ENCODE measurements at places on chromosomes 1 and 21. TPM values are rescaled to one million over a fixed set of nuclear protein-coding genes. Genes with fewer than 3 reads are reported as not detected.

GRCh38 chr1:65526049-65526556, 105.6 kb downstream of the LEPR start:
- DNase-seq, result no peak

DNA sequence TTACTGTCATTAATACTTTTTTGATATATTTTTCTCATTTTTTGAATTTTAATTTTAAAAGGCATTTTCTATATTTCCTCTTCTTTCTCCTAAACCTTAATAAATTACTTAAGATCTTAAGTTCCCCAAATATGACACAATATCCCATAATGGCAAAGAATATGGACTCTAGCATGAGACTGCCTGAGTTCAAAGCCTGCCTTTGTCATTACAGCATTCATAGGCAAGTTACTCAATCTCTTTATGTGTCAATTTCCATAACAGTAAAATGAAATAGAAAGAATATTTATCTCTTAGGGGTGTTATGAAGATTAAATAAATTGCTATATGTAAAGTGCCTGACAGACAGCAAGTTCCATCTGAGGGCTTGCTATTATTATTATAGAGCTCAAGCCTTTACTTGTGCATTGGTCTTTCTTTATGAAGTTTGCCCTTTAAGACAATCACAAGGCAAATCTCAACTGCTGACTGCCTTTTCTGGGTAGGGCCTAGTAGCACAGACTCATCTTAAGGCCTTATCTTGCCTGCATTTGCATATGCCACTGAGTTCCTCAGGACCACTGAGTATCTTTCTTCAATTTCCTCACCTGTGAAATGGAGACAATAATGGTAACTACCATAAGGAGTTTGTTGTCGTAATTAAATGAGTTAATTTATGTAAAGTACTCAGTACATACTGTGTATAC, 231.0 kb downstream of the NRIP1 start:
- no peak for DNase-seq

GRCh38 chr1:48996311-48996710, 219.6 kb upstream of the BEND5 start:
- DNase-seq, result no peak

- DNase-seq, result no peak
These were observed 79.1 kb upstream of the GPR88 start for GRCh38 chr1:100458661-100459357.

DNA sequence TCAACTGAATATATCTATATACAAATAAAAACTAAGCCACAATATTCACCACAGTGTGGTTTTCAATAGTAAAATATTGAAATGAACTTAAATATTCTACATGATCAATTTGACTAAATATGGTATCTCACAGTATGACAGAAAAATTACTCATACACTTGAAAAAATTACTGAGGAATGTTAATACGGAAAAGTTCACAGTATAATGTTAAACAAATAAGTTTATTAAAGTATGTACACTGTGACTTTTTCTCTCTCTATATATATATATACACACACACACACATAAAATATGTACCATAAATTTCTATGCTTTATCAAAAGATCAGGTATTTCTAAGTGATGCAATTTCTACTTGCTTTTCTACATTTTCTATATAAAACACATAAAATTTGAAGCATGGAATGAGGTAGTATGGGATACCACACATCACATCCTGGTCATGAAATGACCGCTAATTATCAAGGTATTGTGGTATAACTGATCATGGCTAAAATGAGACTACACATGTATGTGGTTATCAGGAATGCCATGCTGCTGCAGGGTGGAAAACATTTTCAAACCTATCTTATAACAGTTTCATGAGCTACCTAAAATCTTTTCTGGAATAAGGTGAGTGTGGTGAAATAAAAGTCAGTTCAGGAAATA, 102.3 kb downstream of the CDC42BPA start:
- DNase-seq, result no peak

DNA sequence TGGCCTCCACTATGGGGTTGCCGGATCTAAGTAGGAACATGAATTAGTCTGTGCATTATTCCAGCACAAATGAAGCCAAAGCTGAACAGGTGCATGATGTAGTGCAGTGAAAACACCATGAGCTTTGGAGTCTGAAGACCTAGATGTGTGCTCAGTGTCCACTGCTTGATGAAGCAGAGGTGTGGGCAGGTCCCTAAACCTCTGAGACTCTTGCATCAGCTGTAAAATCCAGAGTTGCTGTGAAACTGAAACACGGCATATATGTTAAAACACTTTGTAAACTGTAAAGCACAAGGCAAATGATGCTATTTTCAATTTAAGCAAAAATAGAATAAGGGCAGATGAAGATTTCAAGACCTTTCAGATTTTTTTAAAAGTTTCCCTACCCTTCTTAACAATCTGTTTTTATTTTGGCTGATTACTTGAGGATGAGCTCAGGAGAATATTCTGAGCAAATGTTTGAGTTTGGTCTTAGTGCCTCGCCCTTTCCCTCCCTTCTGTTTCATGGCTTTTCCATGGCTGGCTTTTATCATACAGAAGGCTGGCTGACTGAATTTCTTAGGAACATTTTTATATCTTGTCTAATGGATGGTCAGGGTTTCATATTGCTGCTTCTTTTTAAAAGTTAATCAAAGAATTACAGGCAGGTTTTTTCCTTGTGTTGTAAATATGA, 221.8 kb downstream of the NTNG1 start:
- DNase-seq, result no peak

DNA sequence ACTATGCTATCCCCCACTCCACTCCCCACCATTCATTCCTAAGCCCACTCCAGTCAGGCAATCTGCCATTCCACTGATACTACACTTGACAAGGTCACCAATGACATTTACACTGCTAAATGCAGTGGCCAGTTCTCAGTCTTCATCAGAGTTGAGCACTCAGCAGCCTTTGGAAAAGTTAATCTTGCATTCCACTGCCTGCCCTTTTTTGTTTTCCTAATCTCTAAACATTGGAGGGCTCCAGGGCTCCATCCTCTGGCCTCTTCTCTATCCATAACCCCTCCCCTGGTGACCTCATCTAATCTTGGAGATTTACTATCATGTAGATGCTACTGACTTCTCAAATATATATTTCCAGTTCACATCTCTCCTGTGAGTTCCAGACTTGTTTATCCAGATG, 70.9 kb upstream of the S1PR1 start:
- DNase-seq, result no peak

DNA sequence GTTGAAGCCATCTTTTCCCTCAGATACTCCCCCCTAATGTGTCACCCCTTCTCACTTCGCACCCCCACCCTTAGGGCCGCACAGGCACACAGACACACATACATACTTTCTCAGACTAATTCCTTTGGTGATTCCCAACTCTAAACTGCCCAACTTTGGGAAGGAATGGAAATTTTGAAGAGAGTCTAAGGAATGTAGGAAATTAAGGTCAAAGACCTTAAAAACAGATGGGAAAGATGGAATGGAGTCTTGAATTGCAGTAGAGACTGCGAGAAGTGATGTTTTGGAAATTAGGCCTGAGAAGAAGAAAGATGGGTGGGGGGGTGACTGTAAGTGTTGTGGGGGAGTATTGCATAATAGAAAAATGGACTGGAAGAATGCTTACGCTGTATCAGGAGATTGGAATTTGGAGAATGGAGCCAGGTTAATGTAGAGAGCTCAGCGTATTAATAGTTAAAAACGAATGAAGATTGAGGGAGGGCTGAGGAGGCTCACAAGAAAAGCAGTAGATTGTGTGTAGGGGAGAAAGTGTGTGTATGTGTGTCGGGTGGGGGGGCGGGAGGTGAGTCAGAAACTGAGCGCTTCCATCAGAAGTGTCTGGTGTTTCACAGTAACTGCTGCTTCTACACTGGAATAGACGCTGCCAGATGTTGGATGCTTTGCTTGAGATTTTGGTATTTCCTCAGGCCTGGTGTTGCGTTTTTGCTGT, 1.7 kb downstream of the PIP5K1A start:
- no peak for DNase-seq

- DNase-seq, result no peak
These were observed 3.4 kb downstream of the CAPZB start for GRCh38 chr1:19481826-19482398.

DNA sequence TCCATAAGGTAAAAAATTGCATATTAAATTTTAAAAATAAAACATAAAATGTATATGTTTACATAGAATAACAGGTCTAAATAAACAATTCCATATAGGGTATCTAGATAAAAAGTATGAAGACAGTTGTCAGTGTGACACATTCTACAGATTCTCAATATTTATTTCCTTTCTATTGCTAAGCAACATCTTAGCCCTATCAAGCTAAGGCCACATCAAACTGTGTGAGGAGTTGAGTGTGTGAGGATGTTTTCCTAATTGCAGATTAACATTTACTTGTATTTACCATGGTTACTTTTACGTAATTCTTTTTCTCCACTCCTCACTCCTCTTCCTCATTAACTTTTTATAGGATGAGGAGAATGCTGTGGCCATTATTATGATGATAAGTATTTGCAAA, 41.9 kb upstream of the MCOLN3 start:
- no peak for DNase-seq

- DNase-seq, result no peak
These were observed 252.2 kb downstream of the SMYD3 start for GRCh38 chr1:246254854-246255253.

- DNase-seq, result no peak
These were observed 26.4 kb downstream of the RRAGC start for GRCh38 chr1:38833146-38833545.

- no peak for DNase-seq
These were observed 41.0 kb downstream of the LDLRAD2 start for GRCh38 chr1:21853131-21853427.

TEDDM1 gene
- not detected for total RNA-seq

IGSF5 gene
- total RNA-seq, result 4.1 TPM

OR2G6 gene
- not detected for total RNA-seq

CLEC20A gene
- not detected for total RNA-seq

NCAM2 gene
- total RNA-seq, result 4.3 TPM

FCRLA gene
- not detected for total RNA-seq

AMPD1 gene
- not detected for total RNA-seq

PCBP3 gene
- total RNA-seq, result 2.0 TPM

PADI3 gene
- not detected for total RNA-seq

TAS1R1 gene
- not detected for total RNA-seq

CELA3B gene
- not detected for total RNA-seq

GPR3 gene
- 0.24 TPM for total RNA-seq
